Kasumi-1 (cell line): ENCODE measurements at places on chromosomes 6 and 20.
A peak's percentile ranks its signal among the peaks of the same experiment; 100 is the strongest.

- DNase-seq, result peak; percentile 40
These were observed 215.0 kb upstream of the HSF2 start for GRCh38 chr6:122184401-122184827.

DNA sequence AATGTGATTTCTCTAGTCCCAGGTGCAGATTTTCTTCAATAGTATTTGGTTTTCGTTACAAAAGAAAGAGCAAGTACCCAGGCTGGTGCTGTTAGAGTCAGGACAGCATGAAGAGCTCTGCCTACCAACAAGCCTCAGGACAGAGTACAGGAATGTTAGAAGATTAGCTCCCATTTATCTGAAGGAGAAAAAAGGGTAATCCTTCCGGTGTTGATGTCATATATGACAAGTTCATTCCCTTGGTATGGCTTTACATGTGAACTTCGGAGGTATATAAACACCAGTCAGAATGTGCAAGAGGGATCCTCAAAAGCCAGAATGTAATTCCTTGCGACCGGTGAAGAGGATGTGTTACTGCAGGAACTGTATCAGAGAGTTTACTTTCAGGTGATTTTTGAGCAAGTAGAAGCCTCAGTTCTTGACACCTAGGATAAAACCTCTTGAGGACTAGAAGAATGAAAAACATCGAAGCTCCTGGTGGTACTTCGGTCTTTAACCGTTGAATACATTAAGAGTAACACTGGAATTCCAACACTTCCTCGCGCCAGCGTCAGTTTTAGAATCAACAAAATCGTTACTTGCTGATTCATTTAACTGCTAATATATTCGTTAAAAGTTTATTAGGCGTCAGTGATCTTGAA, 194.2 kb upstream of the ZNF184 start:
- DNase-seq, result no peak

DNA sequence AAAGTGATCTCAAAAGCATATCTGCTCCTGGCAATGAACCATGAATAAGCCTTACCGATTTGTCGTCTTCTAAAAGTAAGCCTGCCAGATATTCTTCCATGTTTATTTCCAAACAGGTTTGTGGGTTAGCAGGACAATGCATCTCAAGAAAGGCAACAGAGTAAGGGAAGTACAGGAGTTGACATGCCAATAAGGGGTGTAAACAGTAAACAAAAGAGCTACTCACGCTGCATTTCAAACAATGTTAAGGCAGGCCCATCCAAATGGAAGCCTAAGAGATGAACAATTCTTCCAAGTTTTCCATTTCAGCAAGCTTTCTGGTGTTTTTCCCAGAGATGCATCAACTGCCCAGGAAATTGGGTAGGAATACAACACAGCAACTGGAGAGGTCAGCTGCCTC, 27.8 kb upstream of the CRIP3 start:
- DNase-seq, result no peak

DNA sequence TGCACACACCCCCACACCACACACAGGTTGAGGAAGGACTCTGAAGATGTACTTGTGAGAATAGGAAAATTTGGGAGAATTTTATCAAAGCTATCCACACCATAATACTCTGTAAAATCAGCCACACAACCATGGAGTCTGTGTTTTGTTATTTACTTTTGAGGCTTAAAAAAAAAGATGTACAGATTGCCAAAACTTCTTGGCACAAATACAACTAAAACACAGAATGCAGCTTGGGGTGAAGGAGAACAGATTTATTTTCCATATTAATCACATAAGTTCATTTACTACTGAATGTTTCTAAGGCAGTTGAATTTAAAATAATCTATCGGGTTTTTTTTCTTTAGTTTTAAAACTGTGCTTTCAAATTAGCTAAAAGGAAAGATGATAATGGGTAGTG, 32.8 kb upstream of the KCNQ5 start:
- DNase-seq, result no peak

DNA sequence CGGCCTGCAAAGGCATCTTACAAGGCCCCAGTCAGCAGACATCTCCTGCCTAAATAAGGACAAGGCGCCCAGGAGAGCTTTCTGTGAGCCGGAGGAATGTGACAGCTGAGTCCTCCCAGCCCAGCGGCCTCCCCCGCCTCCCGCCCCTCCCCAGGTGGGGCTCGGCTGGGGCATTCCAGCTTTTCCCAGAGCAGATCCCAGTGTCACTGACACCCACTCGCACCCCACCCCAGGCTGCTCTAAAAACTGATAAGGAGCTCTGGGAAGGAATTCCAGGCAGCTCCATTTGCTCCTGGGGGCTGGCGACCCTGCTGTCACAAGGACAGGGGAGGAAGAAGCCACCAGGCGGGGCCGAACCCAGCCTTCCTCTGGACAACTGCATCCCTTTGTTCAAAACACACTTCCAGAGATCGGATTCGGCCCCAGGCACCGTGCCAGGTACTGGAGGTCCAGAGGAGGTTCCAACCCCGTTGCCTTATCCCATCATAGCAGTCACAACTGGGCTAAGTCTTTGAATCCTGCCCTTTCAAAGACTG, 49.7 kb downstream of the JPH2 start:
- no peak for DNase-seq

GRCh38 chr6:157221049-157221816, 102.1 kb downstream of the TMEM242 start:
- DNase-seq, result peak; percentile 73

DNA sequence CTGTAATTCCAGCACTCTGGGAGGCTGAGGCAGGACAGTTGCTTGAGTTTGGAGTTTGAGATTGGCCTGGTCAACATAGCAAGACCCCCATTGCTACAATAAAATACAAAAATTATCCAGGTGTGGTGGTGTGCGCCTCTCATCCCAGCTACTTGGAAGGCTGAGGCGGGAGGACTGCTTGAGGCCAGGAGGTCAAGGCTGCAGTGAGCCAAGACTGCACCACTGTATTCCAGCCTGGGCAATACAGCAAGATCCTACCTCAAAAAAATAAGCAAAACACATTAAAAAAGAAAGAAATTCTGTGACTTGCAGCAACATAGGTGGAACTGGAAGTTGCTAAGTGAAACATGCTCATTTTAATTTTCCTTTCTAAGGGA, 106.0 kb upstream of the NFATC2 start:
- no peak for DNase-seq

DNA sequence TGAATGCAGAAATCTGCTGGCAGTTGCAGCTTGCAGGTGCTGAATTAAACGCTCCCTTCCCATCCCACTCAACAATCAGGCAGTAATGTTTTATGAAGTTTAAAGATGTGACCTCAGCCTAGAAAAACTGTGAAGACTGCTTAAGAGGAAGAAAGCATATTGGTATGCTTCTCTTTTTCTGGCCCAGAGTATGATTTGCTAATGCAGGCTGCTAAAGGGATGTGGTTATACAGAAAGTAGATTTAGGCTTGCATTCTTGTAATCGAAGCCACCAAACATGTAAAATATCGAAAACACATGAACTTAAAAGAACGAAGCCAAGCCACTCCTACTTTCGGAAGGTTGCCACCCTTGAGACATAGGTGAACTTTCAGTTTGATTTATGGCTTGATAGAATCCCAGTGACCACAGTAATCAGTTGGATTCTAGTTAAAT, 40.7 kb downstream of the MAP3K5 start:
- DNase-seq, result peak; percentile 53

DNA sequence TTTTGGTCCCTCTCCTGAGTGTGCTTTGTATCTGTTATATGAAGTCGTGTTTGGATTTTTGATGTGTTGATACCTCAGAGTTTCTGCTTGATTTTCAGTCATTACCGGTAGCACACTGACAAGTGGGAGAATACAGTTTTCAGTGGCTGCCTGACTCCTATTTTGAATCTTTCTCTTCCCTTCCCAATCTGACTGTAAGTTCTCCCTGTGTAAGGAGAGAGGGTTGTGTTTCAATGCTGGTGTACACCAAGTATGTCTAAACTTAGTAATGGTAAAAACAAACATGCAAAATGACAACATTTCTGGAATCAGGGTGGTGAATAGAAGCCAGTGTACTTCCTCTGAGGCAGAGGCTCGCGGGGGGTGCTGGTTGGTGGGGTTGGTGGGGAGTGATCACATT, 103.4 kb downstream of the HIVEP1 start:
- DNase-seq, result no peak

- no peak for DNase-seq
These were observed 33.4 kb upstream of the RIMS1 start for GRCh38 chr6:71852948-71853347.

- DNase-seq, result no peak
These were observed 8.5 kb upstream of the TRIM40 start for GRCh38 chr6:30127238-30128093.

GRCh38 chr20:20446001-20446400, 78.1 kb downstream of the INSM1 start:
- DNase-seq, result no peak

DNA sequence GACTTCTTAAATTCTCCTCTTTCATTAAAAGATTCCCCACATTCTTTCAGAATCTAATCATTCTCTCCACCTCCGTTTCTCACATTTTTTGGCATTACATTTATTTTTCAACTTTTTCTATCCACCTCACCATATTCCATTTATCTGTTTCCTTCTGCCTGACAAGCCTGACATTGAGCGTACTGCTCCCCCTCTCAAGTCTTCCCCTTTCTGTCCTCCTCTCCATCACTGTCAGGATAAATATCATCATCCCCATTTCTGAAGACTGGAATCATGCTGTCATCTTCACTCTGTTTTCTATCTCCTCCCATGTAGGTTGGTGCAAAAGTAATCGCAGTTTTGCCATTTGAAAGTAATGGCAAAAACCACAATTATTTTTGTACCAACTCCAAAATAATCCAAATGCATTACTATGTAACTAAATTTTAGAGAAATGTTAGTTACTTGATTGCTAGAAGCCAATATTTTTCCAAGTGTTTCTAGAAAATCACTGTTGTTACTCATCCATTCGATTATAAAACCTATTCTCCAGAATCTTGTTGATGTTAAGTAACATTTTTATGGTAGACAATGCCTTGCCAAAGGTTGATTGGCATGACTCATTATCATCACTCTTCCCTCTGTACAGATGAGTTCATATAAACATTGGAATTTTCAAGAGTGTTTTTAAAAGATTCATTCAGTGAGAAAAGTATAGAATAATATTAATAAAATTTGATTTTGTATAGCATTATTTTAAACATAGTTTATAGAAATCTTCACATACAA, 292.3 kb upstream of the RNF217 start:
- no peak for DNase-seq

- DNase-seq, result peak; percentile 19
These were observed 2.3 kb downstream of the ARID1B start for GRCh38 chr6:156779206-156780094.

GRCh38 chr20:48783533-48784272, 44.1 kb downstream of the PREX1 start:
- no peak for DNase-seq

- no peak for DNase-seq
These were observed 10.9 kb upstream of the PGC start for GRCh38 chr6:41757931-41758640.

GRCh38 chr6:33313709-33314514, at the start of gene TAPBP:
TSS of gene TAPBP (minus strand) at chr6:33314078. CDS start at chr6:33314041, 37 bp downstream.
- peak; percentile 73 for DNase-seq

GRCh38 chr6:73566954-73567591, 46.2 kb upstream of the EEF1A1 start:
- DNase-seq, result no peak

- no peak for DNase-seq
These were observed 39.0 kb upstream of the SUPT3H start for GRCh38 chr6:45416700-45417099.

DNA sequence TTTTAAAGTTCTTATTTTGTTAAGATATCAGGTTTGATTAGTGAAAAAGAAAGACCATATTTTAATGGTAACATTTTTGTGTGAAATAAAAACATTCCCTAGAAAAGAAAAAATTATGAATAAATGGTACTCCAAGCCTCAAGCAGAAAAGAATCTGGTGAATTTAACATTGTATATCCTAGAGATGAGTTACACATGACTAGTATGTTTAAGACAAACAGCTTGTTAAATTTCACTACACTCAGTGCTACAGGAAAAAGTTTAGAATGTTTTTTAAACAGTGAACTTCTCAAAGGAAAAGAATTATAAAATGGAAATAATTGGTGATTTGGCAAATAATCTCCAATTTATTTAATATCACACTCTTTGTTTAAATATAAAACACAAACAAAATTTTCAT, 222.7 kb upstream of the MCHR2 start:
- DNase-seq, result no peak

- no peak for DNase-seq
These were observed 382.3 kb downstream of the ESR1 start for GRCh38 chr6:152189736-152190135.

DNA sequence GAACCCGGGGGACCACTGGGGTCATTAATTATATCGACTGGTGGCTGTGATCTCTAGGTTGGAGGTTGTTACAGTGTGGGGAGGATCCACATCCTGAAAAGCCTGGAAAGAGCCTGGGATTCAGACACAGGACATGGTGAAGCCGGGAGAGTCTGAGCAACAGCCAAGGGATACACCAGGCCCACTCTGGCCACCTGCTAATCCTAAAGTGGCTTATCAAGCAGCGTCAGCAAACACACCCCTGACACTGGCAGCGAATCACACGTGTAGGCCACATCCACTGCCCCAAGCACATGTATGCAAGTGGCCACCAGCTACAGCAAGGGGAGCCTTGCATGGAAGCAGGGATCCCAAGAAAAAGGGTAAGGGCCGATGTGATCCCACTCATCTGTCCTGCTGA, 41.0 kb downstream of the GFOD1 start:
- no peak for DNase-seq

DNA sequence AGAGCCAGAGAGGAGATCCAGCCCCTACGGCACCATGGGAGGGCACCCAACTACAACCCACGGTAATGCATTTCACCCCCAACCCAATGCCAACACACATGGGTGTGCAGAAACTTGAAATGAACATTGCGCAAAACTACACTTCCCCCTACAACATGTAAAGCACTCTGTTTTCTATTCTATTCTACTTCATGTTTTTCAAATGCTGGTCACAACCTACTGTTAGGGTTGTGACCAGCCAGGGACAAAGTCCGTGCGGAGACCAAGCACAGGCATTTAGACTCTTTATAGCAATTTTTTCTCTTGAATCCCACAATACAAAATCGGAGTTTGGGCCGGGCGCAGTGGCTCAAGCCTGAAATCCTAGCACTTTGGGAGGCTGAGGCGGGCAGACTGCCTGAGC, 90.6 kb downstream of the MRPL14 start:
- peak; percentile 16 for DNase-seq

DNA sequence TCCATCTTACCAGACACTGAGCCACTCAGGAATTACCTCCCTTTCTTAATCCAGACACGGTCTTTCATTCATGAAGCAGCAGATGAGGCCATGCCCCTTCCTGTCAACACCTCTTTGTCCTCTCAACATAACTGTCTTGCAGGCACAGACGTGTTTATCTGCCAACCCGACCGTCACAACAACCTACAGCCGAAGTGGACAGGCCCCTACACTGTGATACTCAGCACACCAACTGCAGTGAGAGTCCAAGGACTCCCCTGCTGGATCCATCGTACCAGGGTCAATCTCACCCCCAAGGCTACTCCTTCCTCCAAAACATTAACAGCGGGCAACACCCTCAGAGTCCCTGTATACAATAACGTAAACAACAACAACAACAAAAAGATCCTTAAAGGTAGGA, 30.6 kb upstream of the ULBP3 start:
- no peak for DNase-seq
